ENCODE measurements at places on chromosomes 7 and 10. TPM values are rescaled to one million over a fixed set of nuclear protein-coding genes. Genes with fewer than 3 reads are reported as not detected.

- no peak for DNase-seq
Measured at GRCh38 chr10:29749150-29749549, 114.4 kb upstream of the SVIL start.

- no peak for DNase-seq
Measured at GRCh38 chr7:69699931-69700330, 101.7 kb downstream of the AUTS2 start.

DNA sequence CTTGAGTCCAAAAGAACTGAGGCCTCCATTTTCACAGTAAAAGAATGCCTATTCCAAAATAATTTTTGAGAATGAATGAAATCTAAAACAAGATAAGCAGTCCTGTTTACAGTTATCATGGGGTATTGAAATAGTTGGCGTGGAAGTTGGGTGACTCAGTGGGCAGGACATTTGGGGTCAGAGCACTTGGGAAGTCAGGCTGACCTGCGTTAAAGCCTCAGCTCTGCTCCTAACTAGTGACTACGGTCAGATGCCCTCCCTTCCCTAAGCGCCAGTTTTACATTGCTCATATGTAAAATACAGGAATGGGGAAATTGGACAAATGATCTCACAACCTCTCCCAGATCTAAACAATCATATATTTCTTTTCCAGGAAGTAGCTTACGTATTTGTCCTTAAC, 2.3 kb upstream of the PAPSS2 start:
- DNase-seq, result no peak

DNA sequence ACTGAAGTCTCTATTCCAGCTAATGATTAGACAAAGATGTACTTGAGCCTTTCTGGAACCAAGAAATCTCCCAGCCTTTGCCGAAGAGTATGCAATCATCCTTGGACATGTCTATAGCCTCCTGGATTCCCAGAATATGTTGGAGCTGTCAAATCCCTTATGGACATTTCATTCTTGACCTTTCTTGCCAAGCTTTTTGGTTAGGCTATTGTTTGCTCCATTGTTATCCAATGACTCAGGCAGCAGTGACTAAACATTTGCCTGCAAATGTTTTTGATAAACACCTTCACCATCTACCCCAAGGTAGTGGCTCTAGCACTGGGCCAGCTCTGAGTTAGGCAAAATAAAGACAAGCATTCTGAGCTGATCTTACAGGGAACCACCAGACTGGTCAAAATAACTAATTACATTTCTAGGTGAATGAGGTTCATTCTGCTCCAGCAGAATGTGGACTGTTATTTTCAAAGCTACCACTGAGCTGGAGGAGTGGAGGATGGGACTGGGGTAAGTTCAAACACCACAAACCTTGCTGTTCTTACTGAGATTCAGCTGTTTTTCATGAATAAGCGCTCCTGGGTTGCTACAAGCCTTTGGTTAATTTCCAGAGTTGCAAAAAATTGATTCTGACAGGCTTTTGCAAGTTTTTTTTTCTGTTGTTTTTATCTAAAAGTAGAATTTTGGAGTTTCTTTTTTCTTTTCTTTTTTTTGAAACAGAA, 81.0 kb downstream of the TMEM270 start:
- DNase-seq, result no peak

GRCh38 chr7:142901426-142902259, 16.1 kb upstream of the TRPV6 start:
- no peak for DNase-seq

HOXA4 gene
- not detected for total RNA-seq

KIF20B gene
- total RNA-seq, result 18.4 TPM

All from CD4-positive, alpha-beta T cell (primary cell).